NCI-H226 (cell line): ENCODE measurements at places on chromosomes 12 and 14.

GRCh38 chr12:66189889-66190288 lies 875 bp downstream of the IRAK3 start:
- no peak for DNase-seq

GRCh38 chr12:47850153-47851084 lies 30.7 kb upstream of the HDAC7 start:
- DNase-seq = no peak

DNA sequence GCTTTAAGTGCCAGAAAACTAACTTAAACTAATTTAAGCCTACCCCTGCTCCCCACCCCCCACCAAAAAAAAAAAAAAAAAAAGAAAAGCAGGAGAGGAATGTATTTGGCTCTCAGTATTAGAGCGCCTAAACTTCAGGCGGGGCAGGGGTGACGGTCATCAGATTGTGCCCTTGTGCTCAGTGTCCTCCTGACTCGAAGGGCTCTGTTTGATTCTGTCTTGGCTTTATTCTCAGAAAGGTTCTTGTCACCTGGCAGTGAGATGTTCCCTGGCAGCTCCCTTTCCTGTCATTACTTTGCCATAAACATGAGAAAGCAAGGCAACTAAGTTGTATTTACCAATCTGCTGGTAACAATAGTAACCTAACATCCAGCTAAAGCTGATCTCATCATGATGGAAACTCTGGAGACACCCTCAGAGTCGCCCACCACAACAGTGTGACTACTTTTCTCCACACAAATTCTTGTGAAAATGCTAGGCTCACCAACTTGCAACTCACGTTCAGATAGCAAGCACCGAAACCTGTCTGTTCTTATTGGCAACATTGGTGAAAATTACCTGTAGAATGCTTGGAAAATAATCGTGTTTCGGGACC lies 39.0 kb upstream of the WNK1 start:
- no peak for DNase-seq

- DNase-seq = no peak
These were observed 66.6 kb upstream of the FAR2 start for GRCh38 chr12:29082522-29082921.

- DNase-seq = peak; percentile 90
These were observed 22.6 kb upstream of the PKP2 start for GRCh38 chr12:32918890-32919801.

GRCh38 chr12:67062193-67062592 lies 207.0 kb upstream of the CAND1 start:
- DNase-seq = peak; percentile 74
